ENCODE measurements at places on chromosomes 1 and 21.
A peak's percentile ranks its signal among the peaks of the same experiment; 100 is the strongest.

DNA sequence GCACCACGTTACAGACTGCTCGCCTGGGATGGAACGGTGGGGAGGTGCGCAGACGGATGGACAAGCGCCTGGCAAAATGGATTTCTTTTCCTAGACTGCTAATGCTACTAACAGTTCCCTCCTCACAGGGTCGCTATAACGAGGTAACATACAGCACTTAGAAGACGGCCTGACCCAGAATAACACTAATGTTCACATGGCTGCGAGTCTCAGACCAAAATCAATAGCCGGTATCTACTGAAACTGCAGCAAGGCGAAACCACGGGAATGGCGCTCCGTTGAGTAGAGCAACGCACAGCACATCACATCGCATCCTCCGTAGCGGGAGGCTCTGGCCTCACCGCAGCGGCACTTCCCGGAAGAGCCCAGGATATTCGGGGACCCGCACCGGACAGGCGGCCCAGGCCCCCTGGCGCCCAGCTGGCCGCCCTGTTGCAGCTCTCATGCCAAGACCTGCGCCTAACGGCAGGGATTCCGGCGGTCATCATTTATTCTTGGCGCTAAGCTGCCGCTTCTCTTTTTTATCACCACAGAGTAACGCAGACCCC is 46.6 kb downstream of the VPS26C start:
- peak; percentile 25 for DNase-seq

DNA sequence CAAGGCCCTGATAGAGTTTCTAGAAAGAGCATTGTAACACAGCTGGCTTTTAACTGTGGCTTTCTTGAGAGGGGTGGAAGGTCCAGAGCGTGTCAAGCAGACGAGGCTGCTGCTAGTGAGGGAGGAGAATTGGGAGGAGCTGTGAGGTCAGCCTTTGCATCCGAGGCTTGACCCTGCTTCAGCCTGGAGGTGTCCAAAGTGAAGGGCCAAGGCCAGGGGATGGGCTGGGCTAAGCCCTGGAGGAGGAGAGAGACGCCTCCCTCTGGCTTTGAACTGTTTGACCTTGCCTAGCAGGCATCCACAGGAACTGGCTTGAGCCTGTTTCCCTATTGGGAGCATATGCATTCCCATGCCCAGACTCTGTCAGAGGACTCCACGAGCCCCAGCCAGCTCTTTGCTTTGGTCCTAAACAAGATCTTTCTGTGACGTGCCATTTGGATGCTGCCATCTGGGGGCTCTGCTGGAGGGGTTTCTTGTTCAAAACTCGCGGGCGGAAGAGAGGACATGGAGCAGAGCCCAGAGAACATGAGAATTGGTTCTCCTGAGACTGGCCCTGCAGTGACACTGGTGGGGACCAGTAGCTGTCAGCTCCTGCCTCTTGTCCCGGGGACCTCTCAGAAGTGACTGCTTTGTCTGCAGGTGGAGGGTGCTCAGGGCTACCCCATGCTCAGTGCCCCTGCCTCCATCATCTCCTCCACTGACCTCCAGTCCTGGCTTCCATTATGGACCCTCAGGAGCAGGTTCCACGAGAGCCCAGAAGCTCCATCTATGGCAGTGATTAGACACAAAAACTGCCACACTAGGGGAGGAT is 5.5 kb downstream of the ACTRT2 start:
- no peak for DNase-seq

DNA sequence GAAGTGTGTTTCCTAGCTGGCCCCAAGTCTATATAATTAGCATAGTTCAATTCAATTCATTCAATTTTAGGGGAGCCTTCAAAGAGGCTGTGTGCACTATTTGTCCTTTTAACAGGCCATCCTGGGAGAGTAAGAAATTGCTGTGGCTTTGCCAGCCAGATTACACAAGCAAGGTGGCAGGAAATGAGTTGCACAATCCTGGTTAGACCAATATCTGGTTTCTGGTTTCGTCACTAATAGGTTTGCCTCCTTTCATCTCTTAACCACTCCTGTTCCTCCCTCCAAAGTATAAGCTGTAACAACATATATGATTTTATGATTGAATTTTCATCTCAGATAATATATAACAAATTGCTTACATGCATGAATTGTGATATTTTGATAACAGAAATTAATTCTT is 84.1 kb upstream of the NEGR1 start:
- DNase-seq: no peak

GRCh38 chr1:111453706-111454105 is 4.4 kb downstream of the ATP5PB start:
- no peak for DNase-seq

DNA sequence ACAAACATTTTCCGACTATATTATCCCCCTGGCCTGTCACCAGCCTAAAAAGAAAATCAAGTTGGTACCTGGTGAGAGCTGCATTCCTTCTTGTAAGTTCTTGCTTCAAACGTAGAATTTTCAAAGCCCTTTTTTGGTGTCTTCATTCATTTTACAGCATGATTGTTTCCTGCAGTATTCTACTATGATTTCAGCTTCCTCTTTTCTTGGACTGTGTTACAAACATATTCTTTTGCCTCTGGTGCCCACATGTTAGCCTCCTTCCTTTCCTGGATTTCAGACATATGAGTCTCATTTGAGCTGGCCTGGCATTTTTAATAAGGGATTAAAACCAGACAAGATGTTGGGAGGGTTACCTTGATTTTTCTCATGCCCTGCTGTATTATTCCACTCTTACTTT is 142.5 kb downstream of the PIGK start:
- DNase-seq: no peak

- no peak for DNase-seq
Measured at GRCh38 chr1:21922090-21923013, 14.8 kb downstream of the HSPG2 start.

DNA sequence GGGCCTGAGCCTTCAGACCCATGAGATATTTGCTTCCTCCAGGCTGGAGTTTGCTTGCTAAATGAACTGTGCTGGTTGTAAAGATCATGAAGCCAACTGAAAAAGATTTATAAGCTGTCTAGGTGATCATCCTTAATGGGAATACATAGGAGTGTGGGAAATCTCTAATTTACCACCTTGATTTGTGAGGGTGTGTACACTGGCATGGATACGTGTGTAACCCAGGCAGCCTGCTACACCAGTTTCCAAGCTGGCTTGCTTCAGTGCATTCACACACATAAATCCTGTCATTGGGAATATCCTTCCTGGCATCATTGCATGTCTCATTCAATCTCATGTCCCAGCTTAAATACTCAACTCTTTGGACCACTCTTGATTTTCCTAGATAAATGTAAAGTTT is 57.6 kb upstream of the GNG12 start:
- DNase-seq: no peak

GRCh38 chr1:217049721-217050120 is 326.5 kb upstream of the ESRRG start:
- DNase-seq: no peak

DNA sequence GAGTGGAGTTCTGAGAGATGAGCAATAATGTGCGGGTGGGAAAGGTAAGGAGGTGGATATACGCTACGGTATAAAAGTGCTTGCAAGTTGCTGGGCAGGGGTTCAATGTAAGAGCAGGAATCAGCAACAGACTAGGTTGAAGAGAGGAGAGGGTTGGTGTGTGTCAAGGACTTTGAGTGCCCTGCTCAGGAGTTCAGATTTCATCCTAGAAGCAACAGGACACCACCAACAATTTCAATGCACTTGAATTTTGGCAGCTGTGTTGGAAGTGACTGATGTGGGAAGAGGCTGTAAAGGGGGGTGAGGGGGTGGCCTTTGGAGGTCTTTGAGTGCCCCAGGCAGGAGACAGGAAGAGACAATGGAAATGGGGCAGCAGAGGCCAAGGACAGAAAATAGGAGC is 57.3 kb downstream of the RHOU start:
- DNase-seq: no peak

All from activated T-cell treated with anti-CD3 and anti-CD28 coated beads for 48 hours (primary cell).